ENCODE measurements at places on chromosomes 4 and X. TPM values are rescaled to one million over a fixed set of nuclear protein-coding genes. Genes with fewer than 3 reads are reported as not detected.
A peak's percentile ranks its signal among the peaks of the same experiment; 100 is the strongest.

GRCh38 chr4:38310446-38311043 is 350.3 kb downstream of the PTTG2 start:
- no peak for DNase-seq

GRCh38 chr4:123706973-123707372 is 310.4 kb downstream of the SPRY1 start:
- DNase-seq: no peak

- no peak for DNase-seq
Measured at GRCh38 chr4:26912810-26913209, 52.2 kb downstream of the STIM2 start.

GRCh38 chrX:45986081-45986480 is 559.1 kb downstream of the ZNF674 start:
- no peak for DNase-seq

GRCh38 chr4:110310795-110311194 is 112.4 kb upstream of the ELOVL6 start:
- DNase-seq: no peak

TRO gene
- 7.7 TPM for total RNA-seq

DNA sequence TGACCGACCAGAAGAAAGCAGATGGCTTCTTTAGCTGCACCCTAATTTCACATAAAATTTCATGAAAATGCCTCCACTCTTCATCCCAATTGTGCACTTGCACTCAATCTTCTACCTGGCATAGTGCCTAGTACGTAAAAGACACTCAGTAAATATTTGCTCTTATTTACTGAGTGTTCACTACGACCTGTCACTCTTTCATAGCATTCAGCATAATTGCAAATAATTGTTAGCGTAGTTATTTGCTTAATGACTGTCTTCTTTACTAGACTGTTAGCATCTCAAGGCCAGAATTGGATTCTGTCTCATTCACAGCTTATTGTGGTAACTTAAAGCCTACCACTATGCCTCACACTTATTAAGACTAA is 130.2 kb downstream of the ENOX2 start:
- no peak for DNase-seq

ARHGAP10 gene
- total RNA-seq: 80.5 TPM

- no peak for DNase-seq
Measured at GRCh38 chr4:153884325-153884724, 95.4 kb upstream of the SFRP2 start.

MAGEC3 gene
- total RNA-seq: 0.28 TPM

GRCh38 chrX:43176686-43177085 is 398.7 kb upstream of the PPP1R2C start:
- no peak for DNase-seq

DNA sequence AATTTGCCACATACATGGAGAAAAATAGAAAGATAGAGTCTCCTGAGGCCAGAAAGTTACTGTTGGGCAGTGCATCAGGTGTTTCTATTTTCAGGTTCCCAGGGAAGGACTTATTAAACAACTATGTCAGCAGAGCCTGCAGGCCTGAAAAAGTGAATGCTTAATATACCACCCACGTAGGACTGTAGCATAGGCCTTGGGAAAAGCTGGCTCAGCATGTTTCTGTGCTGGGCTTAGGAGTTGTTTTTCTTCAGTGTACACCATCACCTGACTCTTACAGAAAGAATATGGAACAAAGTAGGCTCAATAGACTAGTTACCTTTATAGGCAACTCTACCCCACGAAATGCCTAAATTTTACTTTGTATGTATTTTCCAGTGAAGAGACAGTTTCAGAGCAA is 1385.9 kb downstream of the FAM133A start:
- no peak for DNase-seq

- DNase-seq: no peak
Measured at GRCh38 chr4:87934973-87935372, 40.5 kb upstream of the SPP1 start.

GAB1 gene
- total RNA-seq: 36.0 TPM

GRCh38 chrX:100768679-100769338 is 36.9 kb upstream of the SYTL4 start:
- DNase-seq: peak; percentile 93

DNA sequence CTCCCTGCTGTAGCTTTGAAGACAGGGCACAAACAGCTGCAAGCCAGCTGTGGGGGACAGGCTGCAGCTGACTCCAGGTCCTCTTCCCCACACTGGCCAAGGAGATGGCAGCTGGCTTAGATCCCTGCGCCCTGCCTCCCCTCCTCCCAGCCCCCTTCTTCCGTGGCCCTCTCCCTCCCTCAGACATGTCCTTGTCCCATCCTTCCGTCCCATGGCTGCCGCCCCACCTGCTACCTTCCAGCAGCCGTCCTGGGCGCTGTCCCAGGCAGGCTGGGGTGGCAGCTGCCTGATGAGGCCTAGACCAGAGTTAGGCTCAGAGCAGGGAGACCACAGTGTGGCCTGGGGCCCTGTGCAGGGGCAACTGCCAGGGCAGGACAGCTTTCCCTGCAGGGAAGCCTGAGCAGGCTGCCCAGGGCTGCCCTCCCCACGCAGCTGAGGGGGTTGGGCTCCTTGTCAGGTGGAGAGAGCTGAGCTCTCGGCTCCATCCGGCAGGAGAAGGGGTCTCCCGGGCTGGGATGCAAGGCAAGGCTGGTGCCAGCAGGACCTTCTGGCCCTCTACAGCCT is 3.3 kb upstream of the BGN start:
- DNase-seq: no peak

GPC4 gene
- total RNA-seq: 19.2 TPM

GRCh38 chrX:68490644-68491043 is 8.2 kb upstream of the YIPF6 start:
- no peak for DNase-seq

DNA sequence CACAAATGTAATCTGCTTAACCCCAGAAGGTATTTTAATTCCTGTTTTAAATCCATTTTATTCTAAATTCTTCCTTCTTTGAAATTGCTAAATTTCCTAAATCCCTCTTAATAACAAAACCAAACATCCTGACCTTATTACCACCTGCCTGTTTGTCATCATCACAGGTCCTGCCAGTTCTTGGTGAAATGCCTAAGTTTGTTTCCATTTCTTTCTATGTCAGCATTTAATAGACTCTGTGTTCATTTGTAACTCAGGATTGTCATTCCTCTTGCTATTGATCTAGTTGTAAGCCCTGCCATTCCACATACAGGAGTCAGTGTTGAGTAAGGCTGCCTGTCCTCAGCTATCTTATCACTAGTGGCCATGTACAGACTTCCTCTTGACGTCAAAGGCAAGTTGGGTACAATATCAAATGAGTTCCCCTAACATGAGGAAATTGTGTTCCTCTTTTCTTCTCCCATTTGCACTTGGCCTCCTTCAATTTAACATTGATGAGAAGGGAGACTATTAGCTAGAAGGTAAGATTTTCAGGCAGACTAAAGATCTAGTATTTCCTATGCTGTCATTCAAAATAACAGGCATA is 440.1 kb downstream of the AFF2 start:
- DNase-seq: no peak

- DNase-seq: no peak
Measured at GRCh38 chr4:155444721-155445120, 68.0 kb upstream of the MAP9 start.

DNA sequence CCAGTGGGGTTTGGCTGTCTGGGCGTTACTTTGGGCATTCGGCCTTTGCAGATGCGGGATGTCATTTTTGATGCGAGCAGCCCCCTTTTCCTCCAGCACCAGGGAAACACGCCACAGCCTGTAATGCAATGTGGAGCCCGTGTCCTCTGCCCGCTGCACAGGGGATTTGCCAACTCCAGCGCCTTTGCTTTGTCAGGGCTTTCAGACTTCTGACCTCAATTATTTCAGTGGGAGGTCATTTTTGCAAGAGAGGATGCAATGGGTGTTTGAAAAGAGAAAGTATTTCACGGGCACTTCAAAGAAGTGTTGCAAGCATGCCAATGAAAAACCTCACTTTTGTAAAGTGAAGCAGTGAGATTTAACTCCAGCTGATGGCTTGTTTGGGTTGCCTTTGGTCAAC is 11.5 kb downstream of the CLCN4 start:
- no peak for DNase-seq

GRCh38 chr4:83010111-83010521 is 507 bp downstream of the LIN54 start:
- no peak for DNase-seq

ARHGAP4 gene
- 36.3 TPM for total RNA-seq

ARR3 gene
- not detected for total RNA-seq

All from posterior vena cava (tissue), 2 donors.